T-cell (primary cell): ENCODE measurements at places on chromosomes 5 and 9. TPM values are rescaled to one million over a fixed set of nuclear protein-coding genes. Genes with fewer than 3 reads are reported as not detected.

GRCh38 chr9:107603281-107603680 lies 113.7 kb upstream of the KLF4 start:
- H3K36me3 ChIP-seq, result no peaks in the 10 kb centered on the region
- no peaks in the 10 kb centered on the region for H3K4me1 ChIP-seq
- no peak overlapping the region for H3K4me3 ChIP-seq
- no peak for DNase-seq
- no peaks in the 10 kb centered on the region for H3K27me3 ChIP-seq

DNA sequence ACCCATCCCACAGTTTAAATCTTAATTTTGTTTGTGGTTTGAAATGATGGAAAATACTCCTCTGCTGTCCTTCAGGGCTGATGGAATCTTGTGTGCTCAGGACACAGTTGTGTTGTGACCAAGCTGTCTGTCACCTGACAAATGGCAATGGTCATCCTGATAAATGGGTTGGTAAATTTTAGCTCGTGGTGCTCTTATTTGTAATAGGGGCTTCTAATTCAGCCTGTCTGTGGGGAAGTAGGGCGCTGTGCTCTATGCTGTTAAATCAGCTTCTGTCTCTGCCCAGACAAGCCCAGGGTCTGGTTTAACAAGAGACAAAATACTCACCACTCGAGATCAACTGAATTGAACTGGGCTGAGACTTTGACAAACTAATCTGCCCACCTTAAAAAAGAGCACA lies 4.5 kb downstream of the LRRTM2 start:
- no peaks in the 10 kb centered on the region for H3K27me3 ChIP-seq
- H3K4me3 ChIP-seq, result no peak overlapping the region
- H3K4me1 ChIP-seq, result peaks cover 2% of the 10 kb centered on the region
- H3K36me3 ChIP-seq, result no peaks in the 10 kb centered on the region

DNA sequence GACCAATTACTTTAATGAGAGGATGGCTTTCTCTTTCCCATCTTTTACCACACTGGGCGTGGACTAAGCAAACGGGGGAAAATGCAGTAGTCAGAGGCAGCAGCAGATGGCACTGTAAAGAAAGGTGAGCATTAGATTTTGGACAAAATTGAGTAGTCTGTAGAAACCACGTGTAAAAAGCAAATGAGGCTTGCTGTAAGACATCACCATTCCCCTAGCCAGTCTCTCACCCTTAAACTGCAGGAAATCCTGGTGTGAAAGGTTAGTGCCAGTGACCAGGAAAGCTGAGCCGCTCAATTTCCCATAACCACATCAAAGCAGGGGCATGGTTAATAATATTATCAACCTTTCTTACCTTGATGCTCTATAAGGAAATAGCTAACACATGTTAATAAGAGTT lies 31.8 kb downstream of the SPATA31C2 start:
- DNase-seq, result no peak
- H3K4me1 ChIP-seq, result no peaks in the 10 kb centered on the region
- H3K27ac ChIP-seq, result no peak overlapping the region

DNA sequence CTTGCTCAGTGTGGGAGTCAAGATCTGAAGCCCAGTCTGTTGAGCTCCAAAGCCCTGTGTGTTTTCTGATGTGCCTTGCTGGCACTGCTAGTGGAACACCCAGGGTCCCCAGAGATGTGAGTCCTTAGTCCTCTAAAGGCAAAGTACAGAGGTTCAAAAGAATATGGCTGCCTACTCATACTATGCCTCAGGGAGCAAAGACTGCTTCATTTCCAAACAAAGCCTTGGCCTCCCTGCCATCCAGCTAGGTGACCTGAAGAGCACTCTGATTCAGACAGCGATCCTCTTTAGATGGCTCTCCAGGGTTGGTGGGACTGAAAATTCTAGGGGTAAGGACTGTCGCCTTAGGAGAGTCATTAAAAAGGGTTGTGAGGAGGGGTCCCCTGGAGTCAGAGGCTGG lies 2.0 kb downstream of the PRLR start:
- DNase-seq, result no peak
- no peaks in the 10 kb centered on the region for H3K36me3 ChIP-seq
- H3K27me3 ChIP-seq, result peaks cover 18% of the 10 kb centered on the region
- no peaks in the 10 kb centered on the region for H3K4me1 ChIP-seq
- H3K4me3 ChIP-seq, result no peak overlapping the region

DNA sequence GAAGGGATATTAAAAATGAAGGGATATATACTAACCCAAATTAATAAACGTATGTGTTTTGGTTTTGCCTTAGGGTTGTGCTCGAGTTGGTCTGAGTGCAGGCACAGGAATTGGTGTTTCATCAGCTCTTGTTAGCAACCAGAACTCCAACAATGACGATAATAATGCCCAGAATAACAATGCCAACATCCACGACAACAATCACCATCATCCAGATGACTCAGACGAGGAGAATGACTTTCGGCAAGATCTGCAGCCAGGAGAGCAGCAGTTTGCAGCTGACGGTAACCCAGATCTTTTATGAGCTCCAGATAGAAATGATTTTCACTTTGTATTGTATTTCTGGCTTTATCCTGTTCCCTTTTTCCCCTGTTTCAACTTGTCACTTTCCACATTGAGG lies 33.2 kb downstream of the FBXO38 start:
- H3K27ac ChIP-seq, result no peak overlapping the region
- H3K4me1 ChIP-seq, result no peaks in the 10 kb centered on the region
- H3K4me3 ChIP-seq, result no peak overlapping the region
- H3K36me3 ChIP-seq, result peaks cover 3% of the 10 kb centered on the region
- no peaks in the 10 kb centered on the region for H3K27me3 ChIP-seq

- peaks cover under 1% of the 10 kb centered on the region for H3K4me1 ChIP-seq
- H3K4me3 ChIP-seq, result no peak overlapping the region
- no peaks in the 10 kb centered on the region for H3K36me3 ChIP-seq
- DNase-seq, result no peak
These were observed 18.6 kb upstream of the SLC25A51 start for GRCh38 chr9:37922363-37923117.

- DNase-seq, result no peak
- peaks cover 15% of the 10 kb centered on the region for H3K4me1 ChIP-seq
- H3K4me3 ChIP-seq, result peak within 1 kb of the TSS; percentile 28
- H3K36me3 ChIP-seq, result no peaks in the 10 kb centered on the region
- H3K27ac ChIP-seq, result no peak within 1 kb of the TSS
These were observed at the start of gene PCDHGA11 for GRCh38 chr5:141420855-141421488. PCDHGA11 (plus strand) TSS chr5:141421051; CDS start chr5:141421228, 177 bp downstream.

GRCh38 chr9:72721067-72721466 lies 199.7 kb downstream of the TMC1 start:
- no peak for DNase-seq
- peaks cover 15% of the 10 kb centered on the region for H3K27me3 ChIP-seq
- H3K36me3 ChIP-seq, result no peaks in the 10 kb centered on the region
- H3K4me1 ChIP-seq, result no peaks in the 10 kb centered on the region
- no peak overlapping the region for H3K4me3 ChIP-seq
- no peak overlapping the region for H3K27ac ChIP-seq

DNA sequence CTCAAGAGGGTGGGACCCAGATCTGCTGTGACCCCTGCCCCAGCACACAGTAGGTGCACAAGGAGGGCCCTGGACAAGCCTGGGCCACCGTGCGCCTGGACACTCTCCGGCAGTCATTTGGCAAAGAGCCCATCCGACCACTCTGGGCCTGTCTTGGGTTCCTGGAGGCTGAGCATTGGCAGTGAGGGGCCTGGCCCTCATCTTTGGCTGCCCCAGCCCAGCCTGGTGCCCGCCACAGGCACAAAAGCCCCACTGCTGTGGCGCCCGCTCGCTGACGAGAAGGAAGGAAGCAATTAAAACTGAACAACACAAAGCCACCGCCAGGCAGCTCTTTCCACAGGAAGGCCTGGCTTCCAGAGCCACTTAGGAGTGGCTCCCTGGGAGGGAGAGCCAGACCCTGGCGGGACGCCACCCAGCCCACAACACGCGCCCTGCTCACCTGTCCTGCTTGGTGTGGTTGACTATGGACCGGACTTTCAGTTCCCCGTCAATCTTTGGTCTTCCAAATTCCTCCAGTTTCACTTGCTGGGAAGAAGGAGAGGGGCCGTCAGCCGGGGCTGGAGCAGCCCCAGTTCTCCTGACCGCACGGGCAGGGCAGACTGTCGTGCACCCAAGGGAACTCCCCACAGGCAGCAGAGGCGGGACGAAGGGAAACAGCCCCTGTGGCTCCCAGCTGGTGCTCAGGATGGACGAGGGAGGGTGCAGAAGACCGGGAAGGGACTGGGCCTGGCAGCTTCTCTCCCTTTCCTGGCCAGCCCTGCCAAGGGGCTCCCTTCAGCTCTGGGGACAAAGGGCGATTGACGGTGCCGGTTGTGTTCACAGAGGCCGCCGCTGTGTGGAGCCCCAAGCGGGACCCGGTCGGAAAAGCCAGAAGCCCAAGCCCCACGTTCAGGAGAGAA lies 50.9 kb upstream of the SARDH start:
- no peak overlapping the region for H3K27ac ChIP-seq
- no peak overlapping the region for H3K4me3 ChIP-seq
- peaks cover 19% of the 10 kb centered on the region for H3K27me3 ChIP-seq

COL23A1 gene
- total RNA-seq, result 0.07 TPM
